Activated CD4-positive, alpha-beta memory T cell treated with anti-CD3 and anti-CD28 coated beads, Interleukin-2, amount 10 ng/mL, durations not matched to agents 7 days and 5 days (primary cell): ENCODE measurements at places on chromosomes 6 and 20. TPM values are rescaled to one million over a fixed set of nuclear protein-coding genes. Genes with fewer than 3 reads are reported as not detected.
A peak's percentile ranks its signal among the peaks of the same experiment; 100 is the strongest.

DNA sequence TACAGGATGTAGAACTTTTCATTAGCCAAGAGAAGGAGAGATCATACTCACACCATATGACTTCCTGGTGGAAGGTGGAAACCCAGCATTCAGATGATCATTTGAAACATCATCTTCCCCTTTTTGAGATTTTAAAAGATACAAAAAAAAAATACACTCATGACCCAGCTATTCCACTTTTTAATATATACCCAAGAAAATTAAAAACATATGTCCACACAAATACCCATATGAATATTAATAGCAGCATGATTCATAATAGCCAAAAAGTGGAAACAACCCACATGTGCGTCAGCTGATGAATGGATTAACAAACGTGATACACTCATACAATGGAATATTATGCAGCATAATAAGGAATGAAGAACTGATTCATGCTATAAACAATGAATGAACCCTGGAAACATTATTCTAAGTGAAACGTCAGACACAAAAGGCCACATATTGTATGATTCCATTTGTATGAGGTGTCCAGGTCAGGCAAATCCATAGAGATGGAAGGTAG lies 130.0 kb upstream of the SGK1 start:
- DNase-seq = no peak

DNA sequence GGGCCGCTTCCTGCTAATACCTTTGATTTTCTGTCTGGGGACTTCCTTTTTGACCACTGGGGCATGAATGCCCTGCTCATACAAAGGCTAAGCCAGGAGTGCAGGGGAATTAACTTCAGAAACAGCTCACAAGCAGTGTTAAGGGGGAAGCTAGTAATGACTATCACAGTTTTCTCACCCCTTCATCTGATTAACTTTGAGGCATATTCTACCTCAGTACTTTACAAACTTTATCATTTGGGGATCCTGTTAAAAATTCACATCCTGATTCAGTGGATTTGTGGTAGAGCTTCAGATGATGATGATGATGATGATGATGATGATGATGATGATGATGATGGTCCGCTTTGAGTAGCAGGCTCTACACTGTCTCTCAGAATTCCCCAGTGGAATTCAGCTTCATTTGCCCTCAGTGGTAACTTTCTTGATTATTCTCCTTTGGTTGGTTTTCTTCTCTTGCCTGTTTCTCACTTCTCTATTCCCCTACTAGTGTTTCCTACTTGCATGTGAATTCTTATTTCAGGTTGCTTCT lies 78.4 kb upstream of the TMEM170B start:
- DNase-seq = no peak

GRCh38 chr6:164916087-164916486 lies 393.3 kb downstream of the C6orf118 start:
- no peak for DNase-seq

- DNase-seq = no peak
These were observed 933 bp upstream of the ADGRB3 start for GRCh38 chr6:68633972-68634725.

GRCh38 chr6:157962601-157963302 lies 18.9 kb upstream of the SYNJ2 start:
- DNase-seq = peak; percentile 34

GRCh38 chr20:44585057-44585963 lies 2.9 kb downstream of the PKIG start:
- no peak for DNase-seq

DNA sequence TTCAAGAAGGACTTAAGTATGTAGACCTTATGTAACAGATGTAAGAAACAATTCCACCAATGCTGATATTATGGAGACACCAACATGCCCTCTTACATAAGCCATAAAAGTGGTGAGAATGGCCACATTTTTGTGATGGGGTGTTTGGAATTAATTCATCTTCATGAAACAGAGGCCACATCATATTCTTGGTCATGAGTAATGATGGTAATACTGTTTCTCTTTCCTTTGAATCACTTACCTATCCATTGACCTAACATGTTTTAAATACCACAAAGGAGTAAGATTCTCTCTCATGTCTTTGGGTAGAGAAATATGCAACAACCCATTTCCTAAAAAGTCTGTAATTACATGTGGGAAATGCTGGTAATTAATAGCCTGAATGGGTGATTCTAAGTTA lies 545.4 kb upstream of the FLRT3 start:
- DNase-seq = no peak

DNA sequence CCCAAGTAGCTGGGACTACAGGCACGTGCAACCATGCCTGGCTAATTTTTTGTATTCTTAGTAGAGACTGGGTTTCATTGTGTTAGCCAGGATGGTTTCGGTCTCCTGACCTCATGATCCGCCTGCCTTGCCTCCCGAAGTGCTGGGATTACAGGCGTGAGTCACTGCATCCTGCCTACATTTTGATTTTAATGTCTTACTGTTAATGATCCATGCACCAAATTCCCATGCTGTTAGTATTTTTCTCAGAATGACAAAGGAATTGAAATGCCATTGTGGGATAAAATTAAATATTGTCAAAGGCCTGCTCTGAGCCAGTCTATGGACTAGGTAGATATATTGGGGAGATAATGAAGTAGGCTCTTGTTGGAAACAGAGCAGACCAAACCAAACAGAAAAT lies 28.2 kb downstream of the CBFA2T2 start:
- DNase-seq = no peak

DNA sequence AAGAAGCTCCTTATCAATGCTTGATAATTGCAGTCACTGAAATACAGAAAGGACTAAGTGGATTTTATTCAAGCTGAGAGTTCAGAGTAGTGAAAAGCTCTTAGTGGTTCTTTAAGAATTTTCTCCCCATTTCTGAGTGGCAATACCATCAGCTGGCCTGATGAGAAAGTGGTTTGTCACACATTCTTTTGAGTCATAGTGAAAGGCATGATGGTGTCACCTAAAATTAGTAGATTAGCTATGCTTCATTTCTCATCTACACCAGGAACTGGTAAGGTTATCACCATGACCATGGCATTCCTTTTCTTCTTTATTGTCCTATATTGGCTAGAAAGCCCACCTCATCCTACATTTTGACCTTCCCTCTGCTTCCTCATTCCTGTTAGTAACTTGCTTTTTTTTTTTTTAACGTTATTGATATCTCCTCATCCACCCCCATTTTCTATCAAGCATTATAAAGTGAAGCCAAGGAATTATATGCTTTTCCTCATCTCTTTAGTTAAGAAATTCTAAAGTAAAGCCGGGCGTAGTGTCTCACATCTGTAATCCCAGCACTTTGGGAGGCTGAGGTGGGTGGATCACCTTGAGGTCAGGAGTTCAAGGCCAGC lies 67.4 kb upstream of the LOC128125822 start:
- DNase-seq = no peak

DNA sequence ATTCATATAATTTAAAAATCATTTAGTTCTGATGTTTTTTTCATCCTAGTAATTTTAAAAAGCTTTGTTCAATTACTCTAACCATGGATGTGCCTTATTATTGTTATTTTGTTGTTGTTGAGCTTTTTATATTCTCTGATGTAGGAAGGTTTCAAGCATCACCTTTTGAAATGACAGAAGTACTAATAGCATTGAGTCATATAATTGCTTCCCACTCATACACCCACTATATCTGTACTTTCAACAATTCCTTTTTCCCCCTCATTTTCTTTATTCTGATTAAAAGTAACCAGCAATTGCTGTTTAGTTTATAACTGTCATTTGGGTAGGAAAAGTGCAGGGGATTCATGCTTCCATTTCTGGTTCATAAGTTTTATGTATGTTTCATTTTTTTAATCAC lies 38.6 kb downstream of the DNAH8 start:
- DNase-seq = no peak

GRCh38 chr6:21214738-21215448 lies 378.7 kb upstream of the SOX4 start:
- no peak for DNase-seq

Gene SIM1
- total RNA-seq = 0.08 TPM

Gene MAS1
- not detected for total RNA-seq

Gene KIF25
- total RNA-seq = not detected

Gene ATP6V1G2
- total RNA-seq = 3.8 TPM

Gene HIVEP2
- total RNA-seq = 30.5 TPM

Gene SOX18
- 0.25 TPM for total RNA-seq
